Stimulated activated CD4-positive, alpha-beta T cell treated with anti-CD3 and anti-CD28 coated beads, Interleukin-1b, Interleukin-23, amount 100 ng/mL, for 24 hours (primary cell): ENCODE measurements at places on chromosomes 16 and 17.

DNA sequence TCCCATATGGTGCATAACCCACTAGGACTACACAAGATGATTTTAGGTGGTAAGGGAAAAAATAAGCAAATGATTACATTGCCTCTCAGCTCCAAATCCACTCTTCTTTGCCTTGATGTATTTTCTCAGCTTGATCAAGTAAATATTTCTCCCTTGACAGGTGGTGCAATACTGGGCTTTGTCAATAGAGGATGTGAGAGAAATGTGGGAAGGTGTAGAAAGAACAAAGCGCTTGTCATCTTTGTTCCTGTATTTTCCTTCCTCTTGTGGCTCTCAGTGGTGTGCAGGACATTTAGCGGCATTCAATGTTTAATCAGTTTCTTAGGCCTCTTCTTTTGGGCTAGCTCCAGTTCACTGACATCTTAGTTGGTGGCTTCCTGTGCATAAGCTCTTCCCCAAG, 1165.8 kb upstream of the GOT2 start:
- DNase-seq, result no peak

DNA sequence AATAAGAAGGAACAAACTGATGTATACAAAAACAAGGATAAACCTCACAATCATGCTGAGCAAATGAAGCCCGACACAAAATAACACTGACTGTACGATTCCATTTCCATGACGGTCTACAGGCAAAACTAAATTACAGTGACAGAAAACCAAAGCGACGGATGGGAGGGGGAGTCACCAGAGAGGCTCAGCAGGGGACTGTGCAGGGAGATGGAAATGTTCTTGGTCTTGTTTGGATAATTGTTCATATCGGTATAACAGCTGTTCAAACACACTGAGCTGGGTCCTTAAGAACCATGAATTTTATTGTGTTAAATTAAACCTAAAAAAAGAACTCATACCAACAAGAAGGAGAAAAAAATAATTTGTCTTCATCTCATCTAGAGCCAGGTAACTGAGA, 97.8 kb downstream of the NXN start:
- no peak for DNase-seq

GRCh38 chr17:17880577-17881196, 43.9 kb upstream of the SREBF1 start:
- DNase-seq, result no peak

DNA sequence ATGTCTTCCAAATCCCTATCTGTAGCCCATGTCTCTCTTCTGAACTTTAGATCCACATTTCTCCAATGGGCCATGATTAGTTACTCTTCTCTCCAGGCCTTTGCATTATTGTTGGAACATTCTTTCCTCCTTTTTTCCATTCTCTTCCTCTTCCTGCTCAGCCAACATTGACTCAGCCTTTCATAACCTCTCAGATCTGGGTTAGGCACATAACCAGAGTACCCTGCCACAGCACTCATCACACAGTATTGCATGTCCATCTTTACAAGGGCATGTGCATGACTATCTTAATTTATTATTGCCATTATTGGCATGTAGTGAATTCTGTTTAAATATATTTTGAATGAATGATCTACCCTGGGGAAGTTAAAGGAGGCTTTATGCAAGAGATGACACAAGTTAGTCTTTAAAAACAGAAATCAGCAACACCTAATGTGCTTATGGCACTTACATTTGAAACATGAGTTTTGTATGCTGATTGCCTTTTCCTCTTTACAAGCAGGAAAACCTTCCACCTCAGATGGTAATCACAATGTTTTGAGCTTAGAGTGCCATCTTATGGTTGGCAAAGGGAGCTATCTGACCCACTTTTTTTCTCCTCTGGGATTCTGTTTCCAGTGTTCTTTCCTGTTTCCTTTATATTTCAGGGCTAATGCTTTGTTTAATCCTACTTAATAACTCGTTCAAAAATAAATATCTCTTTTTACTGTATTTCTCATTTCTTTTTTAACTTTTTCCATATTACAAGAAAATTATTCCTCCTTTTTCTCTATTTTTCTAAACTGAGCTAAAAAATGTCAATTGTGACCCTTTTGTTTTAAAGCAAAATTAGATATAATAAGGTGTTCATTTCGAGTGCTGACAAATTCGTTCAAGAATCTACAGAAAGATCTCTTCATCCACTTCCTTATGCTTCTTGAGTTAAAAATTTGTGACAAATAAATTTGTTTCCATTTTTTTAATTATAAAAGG, 151.0 kb upstream of the RBL2 start:
- no peak for DNase-seq

DNA sequence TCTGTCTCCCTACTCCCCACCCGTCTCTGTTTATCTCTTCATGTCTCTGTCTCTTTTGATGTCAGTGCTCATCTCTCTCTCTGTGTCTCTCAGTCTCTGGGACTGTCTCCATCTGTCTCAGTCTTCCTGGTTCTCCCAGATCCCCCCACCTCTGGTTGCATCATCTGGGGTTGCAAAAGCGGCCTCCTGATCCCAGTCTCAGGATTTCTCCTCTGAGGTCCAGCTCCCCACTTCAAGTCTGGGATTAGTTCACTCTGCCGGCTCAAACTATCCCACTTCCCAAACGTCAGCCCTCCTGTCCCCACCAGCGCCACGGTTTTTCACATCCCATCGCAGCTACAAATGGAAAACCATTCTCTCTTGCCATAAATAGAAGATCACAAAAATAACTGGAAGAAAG, 9.0 kb downstream of the TEKT5 start:
- DNase-seq, result no peak

GRCh38 chr16:88508868-88509748, 56.0 kb downstream of the ZFPM1 start:
- no peak for DNase-seq

GRCh38 chr16:55955424-55955823, 80.3 kb upstream of the CES5A start:
- DNase-seq, result no peak
